ENCODE measurements at places on chromosomes 13 and 19.

GRCh38 chr19:40921005-40921897 lies 39.2 kb upstream of the CYP2A7 start:
- no peak for DNase-seq

- DNase-seq: no peak
Observed at GRCh38 chr19:44553478-44554171, 24.1 kb upstream of the CEACAM20 start.

GRCh38 chr13:85140192-85140591 lies 659.0 kb downstream of the SLITRK6 start:
- DNase-seq: no peak

- DNase-seq: no peak
Observed at GRCh38 chr19:1618157-1619093, 13.2 kb upstream of the UQCR11 start.

- DNase-seq: no peak
Observed at GRCh38 chr19:33311326-33311682, 9.0 kb upstream of the CEBPA start.

GRCh38 chr13:51343475-51343874 lies 4.0 kb downstream of the SERPINE3 start:
- no peak for DNase-seq

- DNase-seq: no peak
Observed at GRCh38 chr13:44368599-44369368, 4.8 kb upstream of the SERP2 start.
